T1000 (cell line): ENCODE measurements at places on chromosomes 7 and 10.

DNA sequence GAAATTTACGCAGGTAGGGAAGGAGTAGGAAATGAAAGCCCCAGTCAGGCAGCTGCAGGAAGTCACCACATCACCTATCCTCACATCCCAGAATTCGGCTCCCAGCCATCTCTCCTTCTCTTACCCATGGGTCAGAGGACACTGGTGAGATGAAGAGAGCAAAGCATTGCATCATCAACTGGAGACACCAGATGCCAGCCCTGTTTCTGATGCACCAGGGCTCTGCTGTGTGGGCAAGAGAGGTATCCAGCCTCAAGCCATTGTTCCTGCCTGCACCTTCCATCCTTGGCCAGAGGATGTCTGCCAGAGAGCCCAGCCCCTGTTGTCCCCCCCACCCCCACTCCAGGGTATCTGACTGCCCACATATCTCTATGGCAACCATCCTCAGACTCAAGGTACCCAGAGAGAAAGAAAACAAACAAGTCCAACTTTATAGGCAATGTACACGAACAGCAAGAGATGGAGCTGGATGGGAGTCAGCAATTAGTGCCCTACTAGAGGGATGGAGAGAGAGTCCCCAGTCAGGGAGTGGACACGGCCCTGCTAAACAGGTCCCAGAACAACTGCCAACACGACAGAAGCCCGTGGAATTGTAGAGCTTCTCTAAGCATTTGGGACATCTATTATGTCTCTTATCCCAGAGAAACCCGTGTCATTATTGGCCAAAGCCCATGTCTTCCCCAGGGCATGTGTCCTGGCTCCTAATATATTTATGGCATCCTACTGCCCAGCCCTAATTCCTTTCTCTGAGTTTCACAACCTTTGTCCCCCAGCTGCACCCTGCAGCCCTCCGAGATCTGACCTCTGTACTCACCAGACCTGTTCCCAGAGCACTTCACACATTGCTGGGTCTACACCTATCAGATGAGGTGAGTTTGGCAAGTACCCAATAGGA, 2.8 kb downstream of the CAMK2G start:
- DNase-seq = no peak

- no peak for DNase-seq
Measured at GRCh38 chr7:9516662-9517061, 1083.3 kb downstream of the NXPH1 start.

DNA sequence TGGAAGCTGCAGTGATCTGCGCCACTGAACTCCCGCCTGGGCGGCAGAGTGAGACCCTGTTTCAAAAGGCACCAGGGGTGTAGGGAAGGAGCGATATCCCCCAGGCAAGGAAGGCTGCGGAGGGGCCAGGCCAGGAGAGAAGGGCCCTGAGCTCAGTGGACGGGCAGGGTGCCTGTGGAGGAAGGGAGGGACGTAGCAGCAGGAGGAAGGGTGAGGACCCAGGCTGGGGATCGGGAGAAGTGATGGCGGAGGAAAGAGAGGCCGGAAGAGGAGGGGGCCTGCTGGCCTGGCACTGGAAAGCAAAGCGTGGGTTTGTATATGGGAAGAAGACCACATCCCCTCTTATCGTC, 45.6 kb downstream of the ALOX5 start:
- no peak for DNase-seq

GRCh38 chr7:15832996-15833395, 146.5 kb upstream of the MEOX2 start:
- DNase-seq = no peak

DNA sequence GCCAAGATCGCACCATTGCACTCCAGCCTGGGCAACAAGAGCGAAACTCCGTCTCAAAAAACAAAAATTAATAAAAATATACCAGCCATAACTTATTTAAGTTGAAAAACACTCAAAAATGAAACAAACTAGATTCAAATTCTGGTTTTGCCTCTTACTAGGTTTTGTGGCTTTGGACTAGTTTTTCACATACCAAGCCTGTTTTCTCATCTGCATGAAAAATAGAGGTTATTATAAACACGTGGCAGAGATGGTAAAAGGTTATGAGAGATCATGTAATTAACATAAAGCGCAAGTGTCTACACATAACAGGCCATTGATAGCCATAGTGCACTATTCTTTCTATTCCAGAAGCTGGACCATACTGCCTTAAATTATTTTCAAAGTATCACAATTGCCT, 35.5 kb upstream of the CABCOCO1 start:
- DNase-seq = no peak

DNA sequence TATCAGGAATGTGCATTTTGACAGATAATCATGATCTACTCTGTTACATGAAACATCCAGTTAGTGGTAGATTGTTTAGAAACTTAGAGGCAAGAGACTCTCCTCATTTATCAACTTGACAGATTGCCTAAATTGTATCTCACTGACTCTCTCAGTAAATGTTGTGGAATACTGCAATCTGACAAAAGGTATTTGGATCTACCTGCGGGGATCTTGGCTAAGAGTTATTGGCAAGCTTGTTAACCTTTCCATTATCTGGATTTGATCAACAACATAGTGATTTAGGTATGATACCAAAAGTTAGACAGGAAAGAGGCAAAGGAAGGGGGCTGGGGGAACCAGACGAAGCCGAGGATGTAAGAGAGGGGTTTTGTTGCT, 2.0 kb downstream of the VSTM2A start:
- no peak for DNase-seq

- DNase-seq = no peak
Measured at GRCh38 chr10:6678211-6678803, 98.2 kb upstream of the PRKCQ start.

DNA sequence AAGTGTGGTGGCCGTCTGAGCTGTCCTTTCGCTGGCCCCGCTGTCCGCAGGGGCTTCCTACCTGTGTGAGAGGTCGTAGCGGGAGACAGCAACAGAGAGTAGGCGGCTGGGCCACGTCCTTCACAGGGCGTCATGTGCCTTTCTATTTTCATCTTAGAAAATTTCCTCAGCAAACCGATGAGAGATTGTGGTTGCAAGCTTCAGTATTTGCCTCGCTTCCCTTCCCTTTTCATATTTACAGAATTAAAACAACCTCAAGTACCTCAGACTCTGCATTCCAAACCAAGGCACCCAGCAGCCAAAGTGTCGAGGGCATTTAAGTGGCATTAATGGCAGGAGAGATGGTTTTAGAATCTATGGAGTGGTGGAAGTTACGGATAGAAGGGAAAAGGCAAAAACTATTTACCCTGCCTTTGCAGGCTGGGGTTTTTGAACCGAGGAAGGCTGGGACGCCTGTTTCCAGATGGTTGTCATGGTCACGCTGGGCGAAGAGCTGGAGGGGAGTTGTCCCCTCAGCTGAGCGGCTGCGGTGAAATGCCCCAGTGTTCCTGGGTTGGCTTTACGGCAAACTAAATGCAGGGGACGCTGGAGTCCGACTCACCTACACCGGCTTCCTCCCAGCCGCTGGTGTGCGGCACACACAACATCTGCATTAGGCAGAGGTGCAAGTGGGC, 41.9 kb downstream of the WIPI2 start:
- DNase-seq = no peak

DNA sequence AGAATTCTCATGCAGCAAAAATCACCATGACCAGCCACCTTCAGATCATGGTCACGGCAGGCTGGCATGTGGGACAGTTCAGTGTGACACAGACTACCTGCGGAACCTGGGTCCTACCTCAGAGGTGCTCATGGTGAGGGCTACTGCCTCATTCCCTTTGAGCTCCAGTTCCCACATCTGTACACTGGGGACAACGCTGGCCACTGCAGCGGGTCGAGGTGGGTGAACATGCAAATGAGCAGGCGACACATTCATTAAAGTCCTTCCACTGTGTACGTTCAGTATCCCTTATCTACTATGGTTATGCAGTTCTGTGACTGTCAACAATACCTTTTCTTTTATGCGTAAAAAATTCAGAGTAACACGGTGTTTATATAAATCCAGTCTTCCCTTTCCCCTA, 218.7 kb upstream of the AOAH start:
- no peak for DNase-seq

DNA sequence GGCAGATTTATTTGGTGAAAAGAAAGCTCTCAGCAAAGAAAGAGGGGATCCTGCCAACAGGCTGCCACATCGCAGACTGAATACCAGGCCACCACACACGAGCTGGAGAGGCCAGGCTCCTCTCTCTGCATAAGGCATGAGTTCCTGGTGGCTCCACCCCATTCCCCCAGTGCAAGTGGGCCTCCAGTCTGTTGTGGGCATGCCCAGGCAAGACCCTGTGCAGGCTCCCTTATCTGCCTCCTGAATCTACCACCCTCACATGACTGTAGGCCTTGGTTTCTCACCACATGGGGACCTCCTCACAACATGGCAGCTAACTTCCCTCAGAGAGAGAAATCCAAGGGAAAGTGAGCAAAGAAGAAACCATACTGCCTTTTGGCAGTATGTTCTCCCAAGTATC, 26.7 kb upstream of the CUL1 start:
- no peak for DNase-seq

GRCh38 chr7:116576350-116577319, 51.8 kb downstream of the CAV1 start:
- DNase-seq = peak; percentile 40

GRCh38 chr7:114650491-114650890, 235.9 kb downstream of the FOXP2 start:
- no peak for DNase-seq

GRCh38 chr10:33391611-33392465, 57.4 kb upstream of the NRP1 start:
- DNase-seq = no peak

- peak; percentile 58 for DNase-seq
Measured at GRCh38 chr10:97210543-97210960, 24.8 kb upstream of the SLIT1 start.

DNA sequence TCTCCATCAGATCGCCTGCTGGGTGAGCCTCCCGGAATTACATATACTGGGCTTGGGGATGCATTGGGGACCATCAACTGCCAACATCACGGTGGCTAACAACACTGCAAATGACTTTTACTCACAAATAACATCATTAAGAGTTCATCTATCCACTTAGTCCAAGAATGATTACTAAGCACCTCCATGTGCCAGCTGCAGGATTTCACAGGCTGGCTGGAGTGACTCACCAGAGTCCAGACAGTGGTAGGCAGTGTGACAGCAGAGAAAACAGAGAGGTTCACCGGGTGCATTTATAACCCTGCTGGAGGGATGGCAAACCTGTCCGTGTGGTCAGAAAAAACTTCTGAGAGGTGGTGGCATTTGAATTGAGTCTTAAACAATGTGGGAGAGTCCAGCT, 3.2 kb upstream of the IGFBP3 start:
- DNase-seq = peak; percentile 26

DNA sequence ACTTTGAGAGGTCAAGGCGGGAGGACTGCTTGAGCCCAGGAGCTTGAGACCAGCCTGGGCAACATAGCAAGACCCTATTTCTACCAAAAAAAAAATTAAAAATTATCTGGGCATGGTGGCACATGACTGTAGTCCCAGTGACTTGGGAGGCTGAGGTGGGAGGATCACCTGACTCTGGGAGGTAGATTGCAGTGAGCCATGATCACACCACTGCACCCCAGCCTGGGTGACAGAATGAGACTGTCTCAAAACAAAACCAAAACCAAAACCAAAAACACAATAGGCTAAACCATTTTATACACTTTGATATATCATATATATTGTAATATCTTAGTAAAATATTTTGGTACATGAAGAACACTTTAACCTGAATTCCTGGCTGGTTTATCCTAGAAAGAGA, 101.6 kb downstream of the RAPGEF5 start:
- DNase-seq = no peak

DNA sequence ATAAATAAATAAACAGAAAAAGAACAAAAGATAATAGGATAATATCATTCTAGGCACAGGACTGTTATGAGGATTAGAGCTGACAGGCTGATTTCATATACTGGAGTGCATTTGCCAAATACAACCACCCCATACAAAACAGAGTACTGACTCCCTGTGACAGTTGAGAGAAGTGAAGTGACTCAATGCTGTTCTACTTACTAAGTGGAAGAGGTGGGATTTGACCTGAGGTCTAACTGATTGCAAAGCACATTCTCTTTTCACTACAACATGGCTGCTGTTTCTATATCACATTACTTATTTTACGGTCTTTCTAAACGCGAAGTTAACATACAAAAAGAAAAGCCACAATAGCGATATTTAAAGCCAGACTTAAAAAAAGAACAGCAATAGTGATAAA, 51.4 kb downstream of the ITGB1 start:
- DNase-seq = no peak

- no peak for DNase-seq
Measured at GRCh38 chr7:81492240-81492639, 277.6 kb downstream of the HGF start.

DNA sequence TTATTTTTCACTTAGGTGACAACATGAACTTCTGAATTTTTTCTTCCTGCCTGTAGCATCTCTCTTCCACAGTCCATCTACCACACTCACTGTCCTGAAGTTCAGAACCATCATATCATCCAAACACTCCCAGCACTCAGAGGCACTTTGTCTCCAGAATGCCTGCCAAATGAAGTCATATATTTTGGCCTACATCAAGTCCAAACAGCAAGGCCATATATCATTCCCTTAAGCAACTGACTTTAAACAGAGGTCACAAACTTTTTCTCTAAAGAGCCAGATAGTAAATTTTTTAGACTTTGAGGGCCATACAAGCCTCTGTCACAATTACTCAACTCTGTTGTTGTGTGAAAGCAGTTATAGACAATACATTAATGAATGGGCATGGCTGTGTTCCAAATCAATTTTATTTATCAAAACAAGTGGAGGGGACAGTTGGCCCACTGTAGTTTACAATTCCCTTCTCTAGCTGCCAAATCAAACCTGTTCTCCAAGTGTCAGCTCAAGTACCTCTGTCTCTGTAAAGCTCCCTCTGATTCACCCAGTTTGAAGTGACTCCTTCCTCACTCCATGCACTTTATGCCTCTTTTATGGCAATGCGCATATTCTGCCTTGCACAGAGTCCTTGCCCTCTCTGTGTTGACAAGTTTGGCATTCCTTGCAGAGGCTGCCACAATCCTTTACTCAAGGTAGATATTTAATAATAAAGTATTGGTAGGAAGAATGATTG, 305.7 kb downstream of the FZD1 start:
- DNase-seq = no peak

DNA sequence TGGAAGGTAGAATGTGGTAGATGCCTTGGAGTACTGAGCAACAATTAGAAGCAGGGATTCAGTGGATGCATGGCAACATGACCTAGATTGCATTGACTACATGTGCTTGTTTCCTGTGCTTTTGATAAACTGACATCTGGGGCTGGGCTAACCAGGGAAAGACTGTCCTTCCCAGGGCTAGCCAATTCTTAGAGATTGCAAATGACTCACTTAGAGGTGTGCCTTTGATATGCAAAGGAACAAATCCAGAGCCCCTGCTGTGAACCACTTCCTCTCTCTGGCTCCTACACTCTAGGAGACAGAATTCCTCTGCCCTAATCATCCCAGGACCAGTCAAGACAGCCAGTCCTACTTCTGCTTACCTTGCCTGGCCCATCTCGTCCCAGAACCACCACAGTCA, 651.5 kb downstream of the LRMDA start:
- DNase-seq = no peak
